Posterior vena cava (tissue), 2 donors: ENCODE measurements at places on chromosomes 2 and 18. TPM values are rescaled to one million over a fixed set of nuclear protein-coding genes. Genes with fewer than 3 reads are reported as not detected.

- no peak for DNase-seq
Measured at GRCh38 chr2:211086049-211086448, 529.6 kb downstream of the CPS1 start.

DNA sequence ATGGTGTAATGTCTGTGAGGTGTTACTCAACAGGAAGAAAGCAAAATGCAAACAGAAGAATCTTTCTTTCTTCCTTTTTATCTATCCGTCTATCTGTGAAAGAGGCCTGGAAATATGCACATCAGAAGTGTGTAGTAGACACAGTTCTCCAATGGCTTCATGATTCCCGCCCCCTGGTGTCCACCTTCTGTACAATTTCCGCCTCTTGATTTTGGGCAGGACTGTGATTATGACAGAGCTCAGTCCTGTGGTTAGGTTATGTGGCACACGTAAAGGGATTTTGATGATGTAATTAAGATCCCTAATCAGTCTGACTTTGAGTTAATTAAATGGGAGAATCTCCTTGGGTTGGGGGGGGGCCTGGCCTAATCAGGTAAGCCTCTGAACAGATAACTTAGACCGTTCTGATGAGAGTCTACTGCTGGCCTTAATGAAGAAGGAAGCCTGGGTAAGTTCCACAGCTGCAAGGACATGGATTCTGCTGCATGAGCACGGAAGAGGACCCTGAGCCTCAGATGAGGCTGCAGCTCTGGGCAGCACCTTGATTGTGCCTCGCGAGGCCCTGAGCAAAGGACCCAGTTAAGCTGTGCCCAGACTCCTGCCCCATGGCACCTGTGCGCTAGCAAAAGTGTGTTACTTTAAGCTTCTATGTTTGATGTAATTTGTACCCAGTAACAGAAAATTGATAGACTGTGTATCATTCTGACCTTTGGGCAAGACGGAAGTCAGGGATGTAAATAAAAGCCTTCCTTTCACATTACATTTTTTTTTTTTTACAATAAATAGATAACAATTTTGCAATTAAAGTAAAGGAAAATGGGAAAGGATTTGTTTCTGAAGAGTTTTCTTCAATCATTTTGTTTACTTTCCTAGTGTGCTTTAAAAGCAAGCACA is 11.3 kb upstream of the KCNF1 start:
- no peak for DNase-seq

DNA sequence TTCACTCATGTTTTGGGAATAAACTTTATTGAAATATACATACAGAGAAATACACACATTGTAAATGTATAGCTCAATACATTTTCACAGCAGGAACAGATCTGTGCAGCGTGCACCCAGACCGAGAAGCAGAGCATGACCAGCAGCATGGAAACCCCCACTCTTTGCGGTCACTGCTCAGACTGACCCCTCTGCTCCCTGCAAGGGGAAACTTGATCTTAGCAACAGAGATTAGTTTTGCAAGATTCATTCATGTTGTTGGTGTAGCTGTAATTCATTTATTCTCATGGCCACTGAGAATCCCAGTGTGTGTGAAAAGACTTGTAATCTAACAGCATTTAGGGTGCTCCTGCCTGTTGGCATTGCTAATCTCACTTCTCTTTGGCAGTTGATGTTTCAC is 35.2 kb downstream of the LPIN1 start:
- DNase-seq: no peak

GRCh38 chr2:31511376-31511775 is 69.4 kb downstream of the SRD5A2 start:
- no peak for DNase-seq

GRCh38 chr2:154556607-154557006 is 141.9 kb upstream of the KCNJ3 start:
- no peak for DNase-seq

GRCh38 chr2:233499928-233500327 is 66.7 kb downstream of the USP40 start:
- no peak for DNase-seq

GRCh38 chr2:23390152-23390551 is 5.2 kb downstream of the KLHL29 start:
- DNase-seq: no peak

GRCh38 chr18:37762076-37762621 is 196.6 kb upstream of the CELF4 start:
- DNase-seq: no peak

- DNase-seq: no peak
Measured at GRCh38 chr2:3023531-3023930, 354.1 kb downstream of the EIPR1 start.

The PNPT1 gene
- 23.9 TPM for total RNA-seq

The CYP1B1 gene
- total RNA-seq: 49.8 TPM

The IL36RN gene
- not detected for total RNA-seq

The SKA1 gene
- total RNA-seq: 0.51 TPM
